ENCODE measurements at places on chromosomes 11 and 22. TPM values are rescaled to one million over a fixed set of nuclear protein-coding genes. Genes with fewer than 3 reads are reported as not detected.

DNA sequence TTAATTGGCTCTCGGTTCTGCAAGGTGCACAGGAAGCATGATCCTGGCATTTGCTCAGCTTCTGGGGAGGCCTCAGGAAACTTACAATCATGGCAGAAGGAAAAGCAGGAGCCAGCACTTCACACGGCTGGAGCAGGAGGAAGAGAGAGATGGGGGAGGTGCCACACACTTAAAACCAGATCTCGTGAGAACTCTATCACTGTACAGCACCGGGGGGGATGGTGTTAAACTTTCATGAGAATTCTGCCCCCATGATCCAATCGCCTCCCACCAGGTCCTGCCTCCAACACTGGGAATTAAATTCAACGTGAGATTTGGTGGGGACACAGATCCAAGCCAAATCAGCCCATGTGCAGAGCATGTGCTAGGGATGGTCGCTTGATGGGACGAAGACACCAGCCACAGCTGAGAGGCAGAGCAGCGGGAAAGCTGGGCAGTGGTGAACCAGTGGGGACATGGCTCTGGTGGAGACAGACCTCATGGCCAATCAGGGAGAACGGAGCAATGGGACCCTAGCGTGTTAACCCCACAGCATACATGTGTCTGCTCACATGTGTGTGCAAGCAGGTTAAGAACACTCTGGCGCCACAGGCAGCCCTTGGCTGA is 6.2 kb downstream of the TANGO2 start:
- DNase-seq: no peak
- H3K27me3 ChIP-seq: no peaks in the 10 kb centered on the region
- H3K4me3 ChIP-seq: no peak overlapping the region
- peaks cover 4% of the 10 kb centered on the region for H3K4me1 ChIP-seq
- peaks cover 16% of the 10 kb centered on the region for H3K36me3 ChIP-seq

- H3K4me3 ChIP-seq: no peak overlapping the region
- peaks cover 3% of the 10 kb centered on the region for H3K36me3 ChIP-seq
- H3K27me3 ChIP-seq: no peaks in the 10 kb centered on the region
- no peak for DNase-seq
- no peak overlapping the region for H3K27ac ChIP-seq
Observed at GRCh38 chr11:19861171-19861570, 148.5 kb downstream of the NAV2 start.

Gene OR51I1
- not detected for total RNA-seq

DNA sequence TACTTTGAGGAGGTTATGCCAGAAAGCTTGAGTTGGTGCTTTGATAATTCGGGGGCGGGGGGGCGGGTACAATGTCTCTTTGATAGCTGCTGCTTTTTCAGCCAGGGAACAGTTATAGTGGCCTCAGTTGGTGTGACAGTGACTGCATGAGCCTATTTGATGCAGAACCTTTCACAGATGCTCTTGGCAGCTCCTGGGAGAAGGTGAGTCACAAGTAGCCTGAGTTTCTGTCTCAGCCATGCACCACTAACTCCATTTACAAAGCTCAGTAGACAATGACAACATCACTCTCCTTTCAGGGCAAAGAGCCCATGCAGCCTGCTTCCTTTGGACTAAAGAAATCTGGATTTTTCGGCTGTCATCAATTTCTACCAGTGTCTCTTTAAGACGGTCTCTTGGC is 42.1 kb upstream of the SEZ6L start:
- H3K27ac ChIP-seq: no peak overlapping the region
- no peaks in the 10 kb centered on the region for H3K36me3 ChIP-seq

GRCh38 chr11:35458846-35459245 is 39.5 kb upstream of the SLC1A2 start:
- peaks cover 3% of the 10 kb centered on the region for H3K4me1 ChIP-seq
- DNase-seq: no peak
- H3K4me3 ChIP-seq: no peak overlapping the region
- peaks cover 28% of the 10 kb centered on the region for H3K36me3 ChIP-seq
- H3K27me3 ChIP-seq: no peaks in the 10 kb centered on the region
